ENCODE measurements at places on chromosomes 3 and 15.

- no peak for DNase-seq
These were observed 28.2 kb downstream of the CSTA start for GRCh38 chr3:122353215-122353614.

DNA sequence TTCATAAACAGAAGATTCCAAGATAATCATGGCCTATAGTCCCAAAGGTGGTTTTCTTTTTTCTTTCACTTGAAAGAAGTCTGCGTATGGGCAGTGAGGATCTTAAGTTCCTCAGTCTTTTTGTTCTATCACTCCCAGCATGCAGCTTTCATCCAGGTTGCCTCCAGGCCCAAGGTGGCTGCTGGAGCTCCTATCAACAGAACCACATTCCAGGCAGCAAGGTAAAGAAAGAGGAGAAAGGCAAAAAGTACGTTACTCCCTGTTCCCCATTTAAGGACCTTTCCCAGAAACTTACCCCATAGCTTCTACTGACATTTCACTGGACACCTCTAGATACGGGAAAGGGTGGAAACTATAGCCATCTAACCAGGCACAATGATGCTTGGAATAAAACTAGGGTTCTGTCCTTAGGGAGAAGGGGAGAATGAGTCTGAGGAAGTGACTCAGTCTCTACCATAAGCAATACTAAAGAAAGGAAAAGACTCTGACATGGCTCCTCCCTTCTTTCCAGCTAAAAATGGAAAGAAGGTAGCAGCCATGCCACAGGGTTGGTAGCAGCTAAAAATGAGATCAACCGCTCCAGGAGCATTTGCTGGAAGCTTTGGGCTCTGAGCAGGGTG lies 313.9 kb upstream of the NR2E3 start:
- no peak for DNase-seq

DNA sequence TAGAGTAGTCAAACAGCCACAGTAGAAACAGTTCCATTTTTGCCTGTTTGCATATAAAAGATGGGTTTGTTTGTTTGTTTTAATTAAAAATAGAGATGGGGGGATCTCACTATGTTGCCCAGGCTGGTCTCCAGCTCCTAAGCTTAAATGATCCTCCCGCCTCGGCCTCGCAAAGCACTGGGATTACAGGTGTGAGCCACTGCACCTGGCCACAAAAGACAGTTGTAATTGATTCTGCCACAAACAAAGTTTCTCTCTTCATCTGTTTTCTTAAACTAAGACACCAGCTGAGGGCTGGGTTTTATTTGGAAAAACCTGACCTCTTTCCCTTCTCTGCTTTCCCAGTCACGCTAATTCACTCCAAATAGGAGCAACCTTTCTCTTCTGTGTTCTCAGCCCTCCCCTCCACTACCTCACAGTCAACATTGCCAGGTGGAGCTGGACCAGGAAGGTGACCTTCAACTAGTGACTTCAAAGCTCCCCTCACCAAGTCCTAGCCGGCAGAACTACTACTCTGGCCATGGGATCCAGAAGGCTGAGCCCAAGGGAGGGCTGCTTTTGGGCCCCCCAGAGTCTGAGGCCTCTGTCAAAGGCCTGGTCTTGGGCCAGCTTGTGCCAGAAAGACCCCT lies 1.5 kb upstream of the IDH2 start:
- DNase-seq: peak; percentile 75

GRCh38 chr3:86225461-86225860 lies 765.5 kb downstream of the VGLL3 start:
- DNase-seq: no peak

GRCh38 chr3:126205717-126206655 lies 25.6 kb upstream of the ALDH1L1 start:
- no peak for DNase-seq

- DNase-seq: no peak
These were observed 55.7 kb upstream of the GATA2 start for GRCh38 chr3:128548426-128549282.

DNA sequence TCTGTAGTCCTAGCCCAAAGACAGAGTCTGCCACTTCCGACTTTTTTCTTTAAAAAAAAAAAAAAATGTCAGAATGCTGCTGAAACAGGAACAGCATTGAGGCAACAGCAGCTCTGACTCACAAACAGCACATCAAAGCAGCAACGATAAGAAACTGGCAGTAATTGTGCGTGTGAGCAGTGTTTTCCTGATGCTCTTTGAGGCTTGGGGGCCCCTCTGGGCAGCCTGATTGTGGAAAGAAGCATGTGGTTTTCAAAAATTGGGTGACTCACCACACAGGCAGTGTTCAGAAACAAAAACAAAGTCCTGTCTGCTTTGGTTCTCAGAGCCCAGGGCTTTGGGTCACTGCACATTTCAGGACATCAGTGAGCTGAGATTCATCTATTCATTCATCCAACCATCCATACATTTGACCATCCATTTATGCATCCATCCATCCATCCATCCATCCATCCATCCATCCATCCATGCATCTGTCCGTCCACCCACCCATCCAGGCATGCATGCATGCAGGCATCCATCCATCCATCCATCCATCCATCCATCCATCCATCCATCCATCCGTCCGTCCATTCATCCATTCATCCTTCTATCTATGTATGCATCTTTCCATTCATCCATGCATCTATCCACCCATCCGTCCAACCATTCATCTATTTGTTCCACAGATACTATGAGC lies 308.4 kb downstream of the RPLP1 start:
- DNase-seq: no peak

GRCh38 chr3:193598202-193598601 lies 5.2 kb downstream of the OPA1 start:
- no peak for DNase-seq

DNA sequence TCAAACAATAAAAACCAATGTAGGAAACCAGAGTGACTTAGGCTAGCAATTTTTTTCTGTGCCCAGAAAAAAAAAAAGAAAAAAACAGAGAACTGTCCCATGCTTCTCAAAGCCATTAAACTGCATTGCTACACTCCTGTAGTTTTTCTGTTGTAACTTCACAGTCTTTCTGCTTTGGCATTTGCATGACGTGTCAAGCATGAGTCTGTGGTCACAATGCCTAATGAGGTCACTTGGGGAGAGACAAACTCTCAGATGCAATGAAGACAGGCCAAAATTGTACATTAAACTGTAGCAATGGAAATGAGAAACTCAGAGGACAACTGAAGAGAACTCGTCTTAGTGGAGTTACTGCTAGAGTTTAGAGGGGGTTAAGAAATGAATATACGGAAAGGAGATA lies 30.8 kb downstream of the CCDC80 start:
- DNase-seq: no peak

GRCh38 chr15:55737373-55737772 lies 5.6 kb downstream of the PRTG start:
- DNase-seq: peak; percentile 47

DNA sequence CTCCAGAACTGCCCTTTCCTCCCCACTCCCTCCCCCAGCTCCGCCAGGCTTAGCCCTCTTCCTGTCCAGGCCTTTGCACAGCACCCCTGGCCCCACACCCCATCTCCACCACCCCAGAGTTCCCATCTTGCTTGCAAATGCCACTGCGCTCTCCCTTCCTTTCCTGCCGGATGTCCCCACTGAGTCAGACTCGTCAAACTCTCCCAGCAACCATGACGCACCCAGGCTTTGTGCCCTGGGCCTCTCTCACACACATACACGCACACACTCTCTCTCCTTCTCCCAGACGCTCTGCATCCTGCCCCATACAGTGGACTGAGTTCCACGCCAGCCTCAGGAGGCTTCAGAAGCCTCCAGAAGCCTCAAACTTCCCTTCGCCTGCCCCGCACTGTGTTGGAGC lies 2.8 kb upstream of the CCDC9B start:
- DNase-seq: no peak

DNA sequence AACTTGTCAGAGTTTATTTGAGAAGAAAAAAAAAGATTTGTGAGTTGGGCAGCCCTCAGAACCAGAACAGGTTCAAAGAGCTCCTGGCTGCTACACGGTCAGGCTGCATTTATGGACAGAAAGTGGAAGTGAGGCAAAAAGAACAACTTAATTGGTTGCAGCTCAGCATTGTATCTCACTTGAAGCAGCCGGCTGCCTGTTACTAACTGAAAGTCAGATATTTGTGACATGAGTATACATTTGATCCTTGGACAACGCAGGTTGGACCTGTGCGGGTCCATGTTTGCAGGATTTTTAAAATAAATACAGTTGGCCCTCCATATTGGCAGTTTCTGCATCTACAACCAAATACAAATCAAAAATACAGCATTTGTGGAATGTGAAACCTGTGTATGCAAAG lies 7.5 kb upstream of the ALDH1L1 start:
- DNase-seq: no peak

DNA sequence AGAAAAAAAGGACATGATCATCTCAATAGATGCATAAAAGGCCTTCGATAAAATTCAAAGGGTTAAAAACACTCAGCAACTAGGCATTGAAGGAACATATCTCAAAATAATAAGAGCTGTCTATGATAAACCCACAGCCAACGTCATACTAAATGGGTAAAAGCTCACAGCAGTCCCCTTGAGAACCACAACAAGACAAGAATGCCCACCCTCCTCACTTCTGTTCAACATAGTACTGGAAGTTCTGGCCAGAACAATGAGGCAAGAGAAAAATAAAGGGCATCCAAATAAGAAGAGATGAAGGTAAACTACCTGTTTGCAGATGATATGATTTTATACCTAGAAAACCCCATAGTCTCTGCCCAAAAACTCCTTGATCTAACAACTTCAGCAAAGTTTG lies 619.7 kb upstream of the LMCD1 start:
- no peak for DNase-seq

DNA sequence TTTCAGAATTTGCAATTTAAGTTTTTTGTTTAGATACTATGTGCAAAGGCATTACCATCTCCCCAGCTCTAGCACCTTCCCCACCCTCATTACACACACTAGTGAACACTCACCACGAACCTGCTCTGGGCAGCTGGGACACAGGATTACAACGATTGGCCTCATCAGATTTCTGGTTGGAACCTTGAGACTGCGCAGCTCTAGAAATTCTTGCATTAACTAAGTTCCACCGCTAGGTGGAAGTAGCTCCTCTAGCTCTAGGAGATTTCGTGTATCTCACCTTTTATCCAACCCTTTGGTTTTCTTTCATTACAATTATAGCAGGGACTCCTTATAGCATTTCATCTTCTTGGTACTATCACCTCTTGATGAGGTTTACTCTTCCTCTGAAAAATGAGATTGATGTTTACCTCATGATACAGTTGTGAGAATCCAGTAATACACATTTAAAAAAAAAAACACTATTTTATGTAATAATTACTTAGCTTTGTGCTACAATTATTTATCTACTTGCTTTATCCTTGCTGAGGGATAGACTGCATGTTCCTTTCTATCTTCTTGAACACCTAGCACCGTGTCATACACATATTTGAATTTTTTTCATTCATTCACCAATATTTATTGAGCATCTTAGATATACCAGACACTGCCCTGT lies 28.7 kb upstream of the PLOD2 start:
- DNase-seq: peak; percentile 51

DNA sequence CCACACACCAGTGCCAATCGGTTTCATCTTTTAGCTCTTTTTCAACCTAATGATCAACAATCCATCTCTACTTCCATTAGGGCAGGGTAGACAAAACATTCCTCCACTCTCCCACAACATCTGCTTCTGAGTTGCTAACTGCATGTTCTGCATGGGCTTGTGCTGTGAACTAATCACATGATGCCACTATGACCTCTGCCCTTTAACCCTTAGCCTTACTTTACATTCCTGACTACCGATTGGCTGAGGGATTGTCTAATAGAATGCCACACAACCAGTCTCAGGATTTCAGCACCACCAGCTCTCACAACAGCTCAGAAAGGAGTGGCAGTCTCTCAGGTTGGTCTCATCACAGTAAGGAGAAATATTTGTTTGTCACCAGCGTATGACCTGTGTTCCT lies 562.8 kb downstream of the ROBO2 start:
- no peak for DNase-seq

GRCh38 chr15:92954578-92954977 lies 54.5 kb downstream of the CHD2 start:
- DNase-seq: peak; percentile 52

DNA sequence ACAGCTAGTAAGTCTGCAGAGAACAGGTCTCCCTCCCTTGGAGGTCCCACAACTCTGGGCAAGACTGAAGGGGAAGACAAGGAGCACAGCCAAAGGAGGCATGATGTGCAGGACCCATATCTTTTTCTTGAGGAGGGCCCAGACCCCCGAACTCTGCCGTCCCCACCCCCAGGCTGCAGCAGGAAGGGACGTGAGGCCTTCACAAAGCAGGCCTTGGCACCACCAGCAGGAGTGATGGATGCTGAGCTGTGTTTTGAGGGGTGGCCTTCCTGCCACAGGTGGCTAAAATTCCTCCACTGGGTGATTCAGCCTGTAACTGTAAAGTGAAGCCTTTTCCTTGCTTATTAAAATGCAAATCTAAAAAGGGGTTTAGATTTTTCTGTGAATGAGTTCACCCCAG lies 8.6 kb downstream of the PLA2G4D start:
- DNase-seq: no peak

- DNase-seq: no peak
These were observed 231.3 kb upstream of the ARHGEF26 start for GRCh38 chr3:153889905-153890334.

DNA sequence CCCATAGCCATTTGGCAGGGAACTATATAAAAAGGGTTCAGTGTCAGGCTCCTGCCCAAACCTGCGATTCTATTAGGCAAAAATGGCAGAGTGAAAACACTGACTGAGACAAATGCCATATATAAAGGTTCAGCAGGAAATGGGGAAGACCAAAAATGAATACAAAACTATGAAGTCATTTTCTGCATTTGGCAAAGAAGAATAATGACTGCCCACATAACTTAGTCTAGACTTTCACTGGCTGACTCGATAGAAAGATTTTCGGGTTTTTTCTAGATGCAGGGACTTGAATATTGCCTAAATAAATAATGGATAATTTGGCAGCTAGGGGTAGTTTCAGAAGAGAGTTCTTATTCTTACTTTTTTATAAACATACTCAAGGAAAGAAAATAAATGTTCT lies 178.0 kb downstream of the TPRG1 start:
- no peak for DNase-seq
